ENCODE measurements at places on chromosomes 3 and 15. TPM values are rescaled to one million over a fixed set of nuclear protein-coding genes. Genes with fewer than 3 reads are reported as not detected.

The CCDC9B gene
- 3.6 TPM for polyA plus RNA-seq

DNA sequence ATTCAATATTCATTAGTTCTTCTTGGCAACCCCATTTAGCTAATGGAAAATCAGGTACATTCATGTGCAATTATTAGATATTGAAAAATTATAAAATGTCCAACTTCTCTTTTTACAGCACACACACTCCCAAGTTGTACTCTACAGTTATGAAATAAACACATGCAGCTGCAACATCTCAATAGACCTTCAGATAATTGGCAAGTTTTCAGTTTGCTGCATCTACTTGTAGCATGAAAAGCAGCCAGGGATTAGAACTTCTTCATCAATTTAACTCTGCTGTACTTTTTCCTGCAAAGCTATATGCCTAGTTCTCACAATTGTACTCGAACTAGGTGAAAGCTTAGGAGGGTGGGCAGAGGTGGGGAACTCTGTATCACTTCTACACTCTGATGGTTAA, 46.6 kb upstream of the FHIT start:
- no peak for DNase-seq

DNA sequence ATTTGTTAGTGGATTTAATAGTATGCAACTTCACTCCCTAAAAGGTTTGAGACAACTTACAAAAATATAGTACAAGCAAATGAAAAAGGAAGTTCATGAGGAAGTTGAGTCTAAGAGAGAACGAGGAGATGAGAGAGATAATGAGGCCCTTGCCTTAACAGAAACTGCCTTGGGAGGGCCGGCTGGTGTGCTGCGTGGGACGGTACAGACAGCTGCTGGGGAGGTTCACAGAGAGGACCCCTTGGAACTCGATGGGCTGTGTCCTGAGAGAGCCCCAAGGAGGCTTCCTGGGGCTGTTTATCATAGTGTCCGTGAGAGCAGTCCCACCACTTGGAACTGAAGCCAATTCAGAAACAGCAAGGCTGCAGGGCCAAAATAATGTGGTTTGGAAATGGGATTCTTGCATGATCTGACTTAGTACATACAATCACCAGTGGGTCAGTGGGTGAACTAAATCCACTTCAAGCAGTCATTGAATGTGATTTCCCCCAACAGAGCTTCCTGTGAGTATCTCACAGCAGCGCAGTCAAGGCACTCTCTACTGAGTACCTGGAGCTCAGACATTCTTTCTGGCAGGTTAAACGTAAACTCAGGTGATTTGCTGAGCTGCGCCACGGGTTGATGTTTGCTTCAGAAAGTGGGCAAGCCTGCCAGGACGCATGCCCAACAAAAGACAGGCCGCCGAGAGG, 90.8 kb downstream of the CRTC3 start:
- peak; percentile 79 for DNase-seq

- DNase-seq, result no peak
Measured at GRCh38 chr3:188212308-188212969, 58.5 kb downstream of the LPP start.

GRCh38 chr15:94125698-94126097, 105.7 kb upstream of the MCTP2 start:
- DNase-seq, result no peak

DNA sequence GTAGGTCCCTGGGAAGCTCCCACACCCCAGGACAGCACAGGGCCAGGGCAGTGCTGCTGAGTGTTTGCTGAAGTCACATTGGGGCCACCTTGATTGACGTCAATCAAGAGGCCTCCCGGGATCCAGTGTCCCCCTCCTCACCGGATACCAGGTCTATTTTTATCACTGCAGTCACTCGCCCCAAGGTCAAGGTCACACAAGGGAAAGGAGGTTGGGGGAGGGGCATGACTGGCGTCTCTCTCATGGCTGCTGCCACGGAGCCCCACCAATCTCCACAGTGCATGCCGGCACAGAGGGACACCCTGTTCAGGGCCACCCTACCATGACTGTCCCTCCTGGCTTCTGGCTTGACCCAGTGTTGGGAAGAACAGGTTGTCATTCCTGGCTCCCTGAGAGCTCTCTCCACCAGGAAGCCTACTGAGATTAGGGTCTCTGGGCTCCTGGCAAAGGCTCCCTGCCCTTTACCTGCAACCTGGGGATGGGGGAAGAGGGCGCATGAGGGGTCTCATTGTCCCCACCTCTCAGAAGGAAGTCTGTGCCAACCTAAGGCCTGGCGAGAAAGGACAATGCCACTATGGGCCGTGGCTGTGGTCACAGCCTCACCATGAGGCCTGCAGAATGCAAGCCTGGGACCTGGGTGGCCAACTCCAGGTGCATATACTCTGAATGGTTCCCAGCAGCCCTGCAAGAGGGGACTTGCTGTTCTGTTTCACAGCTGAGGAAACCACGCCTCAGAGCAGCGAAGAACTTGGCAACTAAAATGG, 1.5 kb downstream of the MYL3 start:
- DNase-seq, result no peak

DNA sequence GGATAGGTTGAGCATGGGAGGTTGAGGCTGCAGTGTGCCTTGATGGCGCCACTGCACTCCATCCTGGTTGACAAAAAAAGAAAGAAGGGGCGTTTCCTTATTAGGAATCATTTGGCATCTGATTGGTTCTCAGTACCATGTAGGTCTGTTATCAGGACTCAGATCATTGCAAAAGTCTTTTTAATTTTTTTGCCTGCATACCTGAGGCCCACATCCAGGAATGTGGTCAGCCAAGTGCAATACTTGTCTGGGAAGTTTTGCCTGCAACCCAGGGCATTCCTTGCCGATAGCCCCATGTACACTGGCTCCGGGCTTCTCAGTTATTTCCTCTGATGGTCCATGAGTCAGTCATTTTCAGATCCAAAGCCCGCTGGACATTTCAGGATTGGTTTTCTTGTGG, 50.1 kb upstream of the CRTC3 start:
- no peak for DNase-seq

- DNase-seq, result no peak
Measured at GRCh38 chr3:181613813-181614212, 97.9 kb upstream of the SOX2 start.

DNA sequence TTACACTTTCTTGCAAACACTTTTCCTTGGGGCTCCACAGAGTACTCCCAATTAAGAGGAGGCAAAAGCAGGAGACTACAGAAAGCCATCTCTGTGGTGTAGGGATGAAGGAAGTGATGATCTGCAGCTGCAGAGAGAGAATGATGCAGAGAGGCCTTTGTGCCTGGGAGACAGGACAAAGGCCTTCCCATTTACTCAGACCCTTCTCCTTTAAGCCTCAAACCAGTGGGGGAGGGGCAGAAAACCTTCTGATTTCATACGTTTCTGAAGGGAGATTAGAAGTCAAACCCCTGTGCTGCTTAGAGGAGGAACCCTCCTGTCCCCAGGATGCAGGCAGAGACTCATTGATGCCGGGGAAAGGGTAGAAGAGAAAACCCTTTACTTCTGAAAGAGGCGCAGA, 130.8 kb downstream of the NEO1 start:
- DNase-seq, result no peak

DNA sequence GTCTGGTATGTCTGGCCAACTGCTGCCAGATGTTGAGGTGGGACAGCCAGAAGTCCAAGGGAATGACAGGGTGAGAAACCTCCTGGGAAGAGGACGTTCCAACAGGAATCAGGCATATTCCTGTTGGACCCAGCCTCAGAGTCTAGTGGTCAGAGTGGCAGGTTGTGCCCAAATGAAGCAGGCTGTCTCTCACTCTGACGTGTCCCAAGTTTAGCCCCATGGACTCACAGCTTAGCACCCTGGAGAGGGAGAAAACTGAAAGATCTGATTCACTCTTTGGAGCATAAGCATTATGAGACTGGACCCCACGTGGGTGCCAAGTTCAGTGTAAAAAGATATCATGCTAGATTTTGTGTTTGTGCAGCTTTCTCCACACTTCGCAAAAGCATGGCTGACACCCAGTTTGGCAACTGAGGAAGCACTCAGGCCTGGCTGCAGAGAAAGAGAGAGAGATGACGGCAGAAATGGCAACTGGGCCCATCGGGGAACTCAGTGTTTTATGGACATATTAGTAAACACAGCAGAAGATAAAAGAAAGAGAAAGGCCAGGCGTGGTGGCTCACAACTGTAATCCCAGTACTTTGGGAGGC, 88.2 kb upstream of the LMCD1 start:
- DNase-seq, result no peak

- DNase-seq, result no peak
Measured at GRCh38 chr3:175127075-175127662, 268.0 kb downstream of the NAALADL2 start.

- DNase-seq, result no peak
Measured at GRCh38 chr3:10983219-10983916, 9.2 kb upstream of the SLC6A1 start.

GRCh38 chr3:137972396-137972795, 37.6 kb upstream of the CLDN18 start:
- no peak for DNase-seq

DNA sequence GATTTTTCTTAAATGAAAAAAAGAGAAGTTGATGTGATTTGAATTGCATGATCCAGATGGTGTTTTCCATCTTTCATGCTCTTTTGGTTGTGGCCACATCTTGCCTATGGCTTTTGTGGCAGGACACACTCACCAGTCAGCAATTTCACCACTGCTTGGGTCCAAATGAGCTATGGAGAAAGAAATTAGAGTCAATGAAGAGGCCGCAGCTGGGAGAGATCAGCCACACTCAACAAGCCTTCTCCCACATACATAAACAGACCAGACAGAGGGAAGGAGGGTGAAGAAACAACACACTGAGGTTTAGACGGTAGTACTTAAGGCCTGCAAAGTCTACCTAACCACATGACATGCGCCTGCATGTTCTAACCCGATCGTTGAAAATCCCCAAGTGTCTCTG, 110.7 kb upstream of the CDIN1 start:
- DNase-seq, result peak; percentile 4

- no peak for DNase-seq
Measured at GRCh38 chr3:26624209-26624765, 1.7 kb downstream of the LRRC3B start.

DNA sequence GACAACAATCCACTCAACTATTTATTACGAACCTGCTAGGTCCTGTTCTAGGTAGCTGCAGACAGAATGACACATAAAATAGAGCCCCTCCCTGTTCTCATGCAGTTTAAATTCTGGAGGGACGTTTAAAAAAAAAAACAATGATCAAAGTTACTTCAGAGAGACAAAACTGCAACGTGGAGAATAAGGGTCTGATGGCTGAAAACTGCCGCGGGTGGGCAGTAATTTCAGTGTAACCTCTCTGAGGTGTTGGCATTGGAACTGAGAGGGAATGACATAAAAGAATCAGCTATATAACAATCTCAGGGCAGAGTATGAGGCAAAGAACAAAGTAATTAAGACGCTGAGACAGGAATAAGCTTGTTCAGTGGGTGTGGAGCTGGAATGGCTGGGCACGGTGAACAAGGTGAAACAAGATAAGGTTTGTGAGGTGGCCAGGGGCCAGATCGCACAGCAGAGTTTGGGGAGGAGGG, 19.5 kb downstream of the TBL1XR1 start:
- no peak for DNase-seq

DNA sequence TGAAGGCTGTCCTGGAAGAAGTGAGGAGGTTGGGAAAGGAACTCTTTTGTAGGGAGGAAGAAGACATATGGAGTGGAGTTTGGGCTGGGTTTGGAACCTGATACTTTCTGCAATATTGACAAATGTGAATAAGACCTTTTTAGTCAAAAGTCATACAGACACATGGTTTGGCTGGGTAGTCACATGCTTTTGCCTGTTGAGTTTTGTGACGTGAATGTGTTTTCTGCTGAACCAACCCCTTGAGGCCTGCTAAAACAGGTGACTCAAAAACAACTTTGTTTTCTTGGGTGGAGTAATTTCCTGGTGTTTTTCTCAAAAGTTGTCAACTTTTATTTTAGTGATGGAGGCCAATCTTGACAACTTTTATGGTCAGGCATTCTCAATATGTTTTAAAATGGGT, 39.4 kb upstream of the CCR4 start:
- DNase-seq, result no peak

- no peak for DNase-seq
Measured at GRCh38 chr15:58475573-58476524, 44.1 kb downstream of the LIPC start.

- DNase-seq, result no peak
Measured at GRCh38 chr3:124903896-124904834, 17.0 kb upstream of the ITGB5 start.

- no peak for DNase-seq
Measured at GRCh38 chr15:69718436-69718835, 265.8 kb downstream of the RPLP1 start.

- no peak for DNase-seq
Measured at GRCh38 chr3:100354850-100355249, 20.3 kb downstream of the NIT2 start.

The THAP10 gene
- polyA plus RNA-seq, result 1.6 TPM

DNA sequence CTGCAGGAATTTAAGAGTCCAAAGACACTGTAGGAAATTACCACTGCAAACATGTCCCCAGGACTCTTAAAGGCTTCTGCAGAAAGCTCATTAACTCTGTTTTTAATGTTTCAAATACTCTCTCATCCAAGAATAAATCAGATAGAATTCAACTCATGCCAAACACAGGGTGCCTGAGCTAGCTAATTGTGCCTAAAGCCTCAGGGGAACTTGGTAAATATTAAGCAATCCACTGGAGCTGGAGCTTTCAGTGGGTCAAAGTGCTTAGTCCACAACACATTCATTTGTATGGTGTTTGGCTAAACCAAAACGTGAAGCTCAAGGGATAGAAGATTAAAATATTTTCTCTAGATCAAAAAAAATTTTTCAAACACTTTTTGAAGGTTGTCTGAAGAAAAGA, 131.4 kb downstream of the THRB start:
- no peak for DNase-seq

The FBXO40 gene
- polyA plus RNA-seq, result 0.02 TPM

DNA sequence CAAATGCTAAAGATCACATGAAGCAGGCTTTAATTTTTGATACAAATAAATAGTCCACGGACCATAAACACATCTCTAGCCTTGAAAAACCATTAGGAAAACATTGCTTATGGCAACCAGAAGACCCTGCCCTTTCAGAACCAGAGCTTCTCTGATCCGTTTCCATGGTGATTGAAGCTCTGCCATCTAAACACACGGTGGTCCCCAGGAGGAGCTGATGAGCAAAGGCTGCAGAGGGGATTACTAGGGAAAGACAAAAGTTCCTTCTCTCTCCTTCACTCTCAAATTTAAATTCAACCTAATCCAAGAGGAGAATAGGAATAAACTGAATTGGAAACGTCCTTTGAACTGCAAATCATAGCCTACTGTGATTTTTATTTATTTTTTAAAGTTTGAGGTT, 122.0 kb upstream of the ATP10A start:
- no peak for DNase-seq

- no peak for DNase-seq
Measured at GRCh38 chr3:120438216-120438615, 12.6 kb downstream of the FSTL1 start.

- no peak for DNase-seq
Measured at GRCh38 chr3:6125520-6125919, 735.4 kb upstream of the GRM7 start.
